Kidney tubule cell (primary cell): ENCODE measurements at places on chromosomes 4 and X.

DNA sequence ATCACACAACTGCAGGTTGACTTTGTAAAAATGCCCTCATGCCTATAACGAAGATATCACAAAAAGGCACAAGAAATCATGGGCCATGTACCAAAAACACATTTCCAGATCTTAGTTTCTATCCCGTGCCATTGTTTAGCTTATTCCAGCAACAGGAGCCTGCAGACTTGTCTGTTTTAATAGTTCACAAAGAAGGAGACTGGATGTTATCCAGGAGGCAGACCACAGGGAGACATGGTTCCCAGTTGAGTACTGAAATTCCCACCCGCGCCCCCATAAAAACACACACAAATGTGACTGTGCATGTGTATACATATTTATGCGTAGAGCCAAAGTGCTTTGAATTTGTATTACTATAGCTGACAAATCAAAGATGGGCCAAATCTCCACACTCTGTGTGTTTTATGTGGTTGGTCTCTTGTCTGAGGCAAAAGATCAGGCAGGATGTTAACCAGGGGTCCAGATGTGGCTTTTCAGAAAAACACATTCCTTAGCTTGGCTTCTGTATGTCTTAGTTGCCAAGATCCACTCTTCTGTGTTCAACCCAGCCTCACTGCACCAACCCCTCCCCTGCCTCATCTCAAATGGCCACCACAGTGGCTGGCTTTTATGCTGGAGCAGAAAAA is 469.2 kb upstream of the DIPK2B start:
- no peak for DNase-seq

DNA sequence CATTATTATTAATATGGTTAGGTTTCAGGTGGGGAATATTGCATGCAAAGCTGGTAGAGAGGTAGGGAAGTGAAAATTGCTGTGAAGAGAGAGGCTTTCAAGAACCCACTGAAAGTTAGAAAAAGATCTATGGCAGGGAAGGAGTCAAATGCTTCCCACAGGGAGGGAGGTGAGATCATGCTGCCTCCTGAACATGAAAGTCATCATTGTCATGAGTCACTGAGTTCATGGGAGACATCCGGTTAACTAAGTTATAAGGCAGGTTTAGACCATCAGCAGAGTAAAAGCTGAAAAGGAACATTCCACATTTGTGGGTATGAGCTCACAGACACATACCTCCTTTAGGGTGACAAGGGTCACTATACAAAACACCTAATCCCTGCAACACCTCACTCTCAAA is 16.2 kb downstream of the GATB start:
- peak; percentile 97 for DNase-seq

GRCh38 chr4:8516996-8517550 is 63.1 kb upstream of the GPR78 start:
- DNase-seq, result no peak

GRCh38 chr4:37625499-37625898 is 60.7 kb downstream of the RELL1 start:
- no peak for DNase-seq

- no peak for DNase-seq
These were observed 48.3 kb downstream of the GPR143 start for GRCh38 chrX:9717376-9717775.

GRCh38 chr4:140755774-140756318 is 339 bp downstream of the TBC1D9 start:
- DNase-seq, result peak; percentile 58

DNA sequence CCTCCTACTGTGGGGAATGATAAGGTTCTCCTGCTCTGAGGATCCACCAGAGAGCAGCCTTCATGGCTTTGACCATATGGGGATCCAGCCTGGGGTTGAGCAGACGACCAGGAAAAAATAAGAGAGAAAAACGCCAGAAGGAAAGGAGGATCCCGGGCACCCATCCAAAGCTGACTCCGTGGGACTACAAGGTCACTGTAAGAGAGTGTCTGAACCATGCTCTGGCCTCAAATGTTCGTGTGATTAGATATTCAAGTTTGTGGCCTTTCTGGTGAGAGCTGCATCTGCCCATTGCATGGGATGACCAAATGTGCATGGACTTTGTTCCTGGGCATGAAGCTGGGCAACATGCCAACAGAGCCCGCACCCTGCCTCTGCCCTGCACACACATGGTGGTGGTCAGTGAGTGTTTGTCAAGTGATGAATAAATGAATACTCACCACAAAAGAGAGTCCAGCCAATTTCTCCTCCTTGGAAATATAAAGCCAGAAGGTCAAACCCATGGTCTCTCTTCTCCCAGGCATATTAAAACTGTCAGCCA is 346.0 kb upstream of the GATB start:
- peak; percentile 86 for DNase-seq

- DNase-seq, result no peak
These were observed 133.6 kb upstream of the QRFPR start for GRCh38 chr4:121514443-121514842.

DNA sequence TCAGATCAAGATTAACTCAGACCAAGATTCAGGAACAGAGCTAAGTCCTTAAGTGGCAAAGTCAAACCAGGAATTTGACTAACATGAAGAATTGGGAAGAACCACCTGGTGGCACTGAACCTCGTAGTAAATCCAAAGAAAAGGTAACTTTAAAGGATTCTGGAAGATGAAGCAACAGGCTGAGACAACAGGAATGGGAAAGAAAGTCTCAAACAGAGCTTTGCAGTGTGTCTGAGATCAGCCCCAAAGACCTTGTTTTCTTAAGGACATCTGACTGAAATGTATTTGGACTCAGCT is 126.1 kb downstream of the ASB9 start:
- DNase-seq, result no peak

DNA sequence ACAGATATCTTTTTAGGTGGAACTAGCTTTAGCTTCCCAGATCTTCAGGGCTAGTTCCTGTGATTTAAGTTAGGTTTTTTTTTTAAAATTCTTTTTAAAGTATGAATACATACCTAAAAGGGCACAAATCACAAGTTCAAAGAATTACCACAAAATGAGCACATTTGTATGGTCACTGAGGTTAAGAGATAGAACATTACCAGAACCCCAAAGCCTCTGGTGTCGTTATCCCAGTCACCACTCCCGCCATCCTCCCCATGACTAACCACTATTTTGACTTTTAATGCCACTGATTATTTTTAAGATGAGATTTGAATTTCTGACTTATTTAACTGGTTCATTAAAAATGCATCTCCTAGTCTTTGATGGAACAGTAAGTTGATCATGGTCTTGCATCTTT is 5.4 kb downstream of the PGK1 start:
- DNase-seq, result no peak

DNA sequence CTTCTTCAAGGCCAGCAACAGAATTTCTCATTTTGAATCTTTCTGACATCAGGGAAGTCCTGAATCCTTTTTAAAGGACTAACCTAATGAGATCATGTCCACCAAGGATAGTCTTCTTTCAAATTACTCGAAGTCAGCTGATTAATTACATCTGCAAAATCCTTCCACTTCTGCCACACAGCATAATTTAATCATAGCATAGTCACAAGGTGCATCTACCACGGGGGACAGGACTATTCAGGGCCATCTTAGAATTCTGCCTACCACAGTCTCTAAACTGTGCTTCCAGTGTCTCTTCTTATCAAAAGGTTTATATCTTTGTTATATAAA is 53.7 kb downstream of the ATP10D start:
- no peak for DNase-seq

- DNase-seq, result no peak
These were observed 269.7 kb upstream of the PCDH7 start for GRCh38 chr4:30450474-30450873.

GRCh38 chr4:113824396-113824795 is 62.9 kb upstream of the CAMK2D start:
- DNase-seq, result no peak

DNA sequence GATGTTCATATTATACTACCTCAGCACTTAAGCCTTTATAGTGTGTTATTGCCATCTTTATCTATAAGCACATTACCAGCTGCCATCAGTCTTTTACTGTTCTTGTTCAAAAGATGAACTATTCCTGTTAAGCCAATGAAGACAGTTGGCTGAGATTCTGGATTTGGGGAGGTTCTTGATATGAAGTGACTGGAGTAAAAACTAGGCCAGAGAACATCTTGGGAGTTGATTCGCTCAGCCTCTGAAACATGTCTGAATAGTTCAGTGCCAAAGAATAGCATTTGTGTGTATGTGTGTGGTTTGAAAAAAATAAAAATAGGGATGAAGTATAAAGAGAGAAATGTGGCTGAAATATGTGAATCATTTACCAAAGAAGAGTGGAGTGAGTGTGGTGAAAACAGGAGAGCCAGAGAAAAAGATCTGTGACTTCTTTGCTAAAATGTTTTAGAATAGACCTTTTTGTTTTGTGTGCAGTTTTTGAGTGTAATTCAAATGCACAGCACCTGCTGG is 15.2 kb downstream of the EXOC1 start:
- DNase-seq, result peak; percentile 16

GRCh38 chr4:151105454-151106032 is 6.1 kb downstream of the RPS3A start:
- DNase-seq, result no peak

DNA sequence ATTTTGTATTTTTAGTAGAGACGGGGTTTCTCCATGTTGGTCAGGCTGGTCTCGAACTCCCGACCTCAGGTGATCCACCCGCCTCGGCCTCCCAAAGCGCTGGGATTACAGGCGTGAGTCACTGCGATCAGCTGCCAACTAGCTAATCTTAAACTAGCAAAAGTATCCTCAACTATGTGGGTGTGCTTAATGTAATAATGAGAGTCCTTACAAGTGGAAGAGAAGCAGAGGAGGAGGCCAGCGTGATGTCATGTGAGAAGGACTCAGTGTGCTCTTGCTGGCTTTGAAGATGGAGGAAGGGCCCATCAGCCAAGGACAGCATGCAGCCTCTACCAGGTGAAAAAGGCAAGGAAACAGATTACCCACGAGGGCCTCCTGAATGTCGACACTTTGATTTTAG is 19.6 kb downstream of the SCD5 start:
- peak; percentile 92 for DNase-seq

GRCh38 chr4:118774989-118775388 is 60.9 kb downstream of the SEC24D start:
- peak; percentile 54 for DNase-seq

DNA sequence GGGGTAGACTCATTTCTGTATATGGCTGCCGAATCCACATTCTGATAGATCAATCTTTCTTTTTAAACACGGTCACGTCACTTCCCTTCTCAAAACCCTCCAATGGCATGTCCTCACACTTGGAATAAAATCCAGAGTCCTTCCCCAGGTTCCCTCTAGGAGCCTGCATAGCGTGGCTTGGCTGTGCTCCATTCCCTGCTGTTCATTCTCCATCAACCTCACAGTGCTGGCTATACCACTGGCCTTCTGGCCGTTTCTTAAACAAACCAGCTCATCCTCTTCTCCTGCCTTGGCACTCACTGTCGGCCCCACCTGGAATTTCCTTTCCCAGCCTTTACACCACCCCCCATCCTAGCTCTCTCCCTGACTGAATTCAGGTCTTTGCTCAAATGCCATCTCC is 77.1 kb downstream of the RBM47 start:
- DNase-seq, result peak; percentile 53

DNA sequence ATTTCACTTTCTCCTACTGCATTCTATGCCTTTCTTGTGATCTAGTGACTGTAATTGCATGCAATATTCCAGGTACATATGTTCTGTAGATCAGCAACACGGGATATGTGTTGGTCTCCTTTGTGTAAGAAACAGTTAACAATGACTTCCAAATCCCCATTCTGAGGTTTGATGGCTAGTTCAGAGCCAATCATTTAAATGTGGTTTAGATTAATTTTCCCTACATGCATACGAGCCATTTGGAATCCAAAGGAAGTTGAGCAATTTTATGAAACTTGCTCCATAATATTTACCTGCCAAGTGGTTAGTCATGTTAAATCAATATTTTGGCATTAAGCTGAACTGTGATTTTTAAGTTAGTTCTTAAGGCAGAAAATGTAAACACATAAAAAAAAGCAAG is 172.8 kb upstream of the DCAF12L2 start:
- no peak for DNase-seq

GRCh38 chr4:22246847-22247246 is 269.0 kb downstream of the ADGRA3 start:
- no peak for DNase-seq

GRCh38 chr4:89007338-89007939 is 49.5 kb downstream of the FAM13A start:
- DNase-seq, result no peak

GRCh38 chrX:151746502-151746901 is 12.0 kb downstream of the CNGA2 start:
- DNase-seq, result no peak

DNA sequence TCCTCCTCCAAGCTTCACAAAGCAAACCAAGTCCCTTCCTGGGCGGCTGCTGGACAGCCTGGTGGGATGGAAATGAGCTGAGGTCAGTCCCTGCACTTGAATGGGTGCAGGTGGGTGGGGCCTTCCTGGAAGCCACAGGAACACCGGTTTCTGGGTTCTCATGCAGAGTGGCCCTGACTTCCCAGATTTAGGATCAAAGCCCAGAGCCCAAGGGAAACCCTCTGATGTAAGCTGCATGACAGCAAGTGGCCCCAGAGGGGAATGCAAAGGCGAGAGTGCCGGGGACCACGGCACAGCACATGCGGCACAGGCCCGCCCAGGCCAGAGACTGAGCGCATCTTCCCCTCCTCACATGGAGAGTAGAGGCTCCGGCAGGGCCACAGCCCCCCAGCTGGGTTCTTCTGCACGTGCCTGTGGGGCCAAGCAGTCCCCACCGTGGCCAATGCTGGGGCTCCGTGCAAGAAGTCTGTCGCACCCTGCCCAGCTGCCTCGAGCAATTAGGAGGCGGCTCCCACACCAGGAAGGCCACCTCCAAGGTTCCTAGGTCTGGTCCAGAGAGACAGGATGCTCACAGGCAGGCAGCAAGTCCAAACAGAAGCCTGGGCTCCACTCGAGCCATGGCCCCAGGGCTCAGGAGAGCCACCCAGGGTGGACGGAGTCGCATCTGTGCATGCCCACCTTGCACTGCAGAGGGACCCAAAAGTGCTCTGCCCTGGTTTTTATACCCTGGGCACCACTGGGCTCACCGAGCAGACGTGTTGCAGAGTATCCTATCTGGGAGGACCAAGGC is 83.0 kb downstream of the HTRA3 start:
- no peak for DNase-seq

GRCh38 chr4:181807771-181808170 is 435.4 kb upstream of the TENM3 start:
- DNase-seq, result no peak

DNA sequence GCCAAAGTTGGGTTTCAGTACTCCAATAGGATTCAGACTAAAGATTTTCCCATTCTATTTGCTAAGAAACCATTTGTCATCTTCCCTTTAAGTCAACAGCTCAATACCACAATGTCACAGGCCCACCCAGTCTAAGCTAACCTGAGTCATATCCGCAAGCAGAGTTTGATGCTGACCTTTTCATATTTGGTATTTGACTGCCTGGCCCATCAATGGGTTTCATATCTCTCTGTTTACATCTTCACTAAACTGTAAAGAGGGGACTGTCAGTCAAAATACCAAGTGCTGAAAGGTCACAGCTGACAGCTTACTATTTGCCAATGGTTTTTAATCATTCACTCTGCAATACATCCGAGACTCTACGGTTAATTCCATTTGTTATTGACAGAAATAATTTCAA is 707.5 kb upstream of the ACTRT1 start:
- no peak for DNase-seq

GRCh38 chrX:154730253-154730891 is 20.5 kb downstream of the GAB3 start:
- peak; percentile 45 for DNase-seq

- DNase-seq, result peak; percentile 16
These were observed 1.4 kb downstream of the MAGED1 start for GRCh38 chrX:51894697-51895336.
